ENCODE measurements at places on chromosomes 12 and 14. TPM values are rescaled to one million over a fixed set of nuclear protein-coding genes. Genes with fewer than 3 reads are reported as not detected.
A peak's percentile ranks its signal among the peaks of the same experiment; 100 is the strongest.

The HNF1A gene
- not detected for total RNA-seq

DNA sequence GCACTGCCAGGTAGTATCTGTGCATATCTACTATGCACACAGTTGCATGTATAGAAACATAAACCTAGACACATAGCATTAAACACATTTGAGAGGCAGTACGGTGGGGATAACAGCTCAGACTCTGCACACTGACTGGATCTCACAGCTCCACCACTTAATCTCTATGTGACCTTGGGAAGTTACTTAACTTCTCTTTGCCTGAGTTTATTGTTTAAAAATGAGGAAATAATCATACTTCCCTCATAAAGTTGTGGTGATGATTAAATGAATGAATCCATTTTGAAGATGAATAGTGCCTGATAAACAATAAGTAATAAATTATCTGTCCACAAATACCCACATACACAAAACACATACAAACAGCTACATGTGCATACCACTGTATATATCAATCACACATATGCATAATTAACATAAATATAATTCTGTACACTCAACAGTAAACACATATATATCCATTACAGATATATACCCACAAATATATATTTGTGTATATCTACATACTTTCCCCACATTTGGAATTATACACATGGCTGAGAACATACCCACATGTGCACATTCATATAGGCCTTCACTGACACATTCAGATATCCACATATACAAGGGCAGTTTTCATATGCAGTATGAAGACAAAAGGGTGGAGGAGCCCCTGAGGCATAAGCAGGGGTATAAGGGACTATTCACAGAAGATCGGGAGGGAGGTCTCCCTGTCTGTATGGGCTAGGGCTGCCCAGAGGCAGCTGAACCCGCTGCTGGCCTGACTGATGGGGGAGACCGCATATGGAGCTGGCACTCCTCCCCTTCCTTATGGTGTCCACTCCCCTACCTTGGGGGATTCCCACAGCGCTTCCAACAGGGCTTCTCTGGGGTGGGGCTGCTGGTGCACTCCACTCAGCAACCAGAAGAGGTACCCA lies 5.9 kb downstream of the CDH24 start:
- H3K36me3 ChIP-seq, result peaks cover 7% of the 10 kb centered on the region
- H3K27ac ChIP-seq, result no peak overlapping the region
- peaks cover 19% of the 10 kb centered on the region for H3K4me1 ChIP-seq

The FLRT2 gene
- total RNA-seq, result 15.8 TPM

GRCh38 chr12:5614256-5614655 lies 182.3 kb downstream of the NTF3 start:
- H3K4me1 ChIP-seq, result no peaks in the 10 kb centered on the region
- H3K4me3 ChIP-seq, result no peak overlapping the region
- no peak for DNase-seq
- H3K27me3 ChIP-seq, result no peaks in the 10 kb centered on the region
- no peak overlapping the region for H3K27ac ChIP-seq

DNA sequence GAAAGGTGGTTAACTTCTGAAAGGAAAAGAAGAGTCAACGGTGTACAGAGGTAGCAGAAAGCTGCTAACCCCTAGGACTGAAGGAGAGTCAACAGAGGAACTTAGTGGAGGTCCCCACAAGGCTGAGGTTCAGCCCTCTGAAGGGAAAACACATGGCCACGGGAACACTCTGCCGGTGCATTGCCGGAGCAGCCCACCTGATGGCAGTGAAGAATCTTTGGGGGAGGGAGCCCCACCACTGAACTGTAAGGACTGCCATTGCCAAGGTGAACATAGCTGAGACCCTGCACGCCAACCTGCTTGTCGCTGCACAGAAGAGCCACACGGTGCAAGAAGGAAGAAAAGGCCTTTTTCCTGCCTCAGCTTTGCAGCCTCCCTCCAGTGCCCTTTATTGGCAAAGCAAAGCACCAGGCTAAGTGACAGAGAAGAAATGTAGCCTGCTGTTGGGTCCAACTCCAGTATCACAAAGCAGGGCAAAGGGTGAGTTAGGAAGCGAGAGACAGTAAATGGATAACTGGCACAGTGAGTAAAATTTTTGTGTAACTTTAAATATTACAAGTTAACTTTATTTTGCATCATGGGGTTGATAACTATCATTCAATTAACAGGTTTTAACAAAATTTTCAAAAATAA lies 76.9 kb downstream of the LIN52 start:
- no peak for DNase-seq
- no peaks in the 10 kb centered on the region for H3K36me3 ChIP-seq
- H3K27ac ChIP-seq, result no peak overlapping the region
- no peaks in the 10 kb centered on the region for H3K4me1 ChIP-seq

The EML5 gene
- total RNA-seq, result 0.03 TPM

The SYCP3 gene
- not detected for total RNA-seq

GRCh38 chr12:65955452-65955851 lies 131.2 kb downstream of the HMGA2 start:
- H3K4me3 ChIP-seq, result no peak overlapping the region
- H3K27me3 ChIP-seq, result no peaks in the 10 kb centered on the region

The SLC2A14 gene
- not detected for total RNA-seq

- no peaks in the 10 kb centered on the region for H3K4me1 ChIP-seq
- no peak overlapping the region for H3K27ac ChIP-seq
- no peak overlapping the region for H3K4me3 ChIP-seq
- DNase-seq, result no peak
- H3K36me3 ChIP-seq, result no peaks in the 10 kb centered on the region
Measured at GRCh38 chr12:131482686-131483085, 228.2 kb upstream of the SFSWAP start.

The CCDC88C gene
- total RNA-seq, result not detected

DNA sequence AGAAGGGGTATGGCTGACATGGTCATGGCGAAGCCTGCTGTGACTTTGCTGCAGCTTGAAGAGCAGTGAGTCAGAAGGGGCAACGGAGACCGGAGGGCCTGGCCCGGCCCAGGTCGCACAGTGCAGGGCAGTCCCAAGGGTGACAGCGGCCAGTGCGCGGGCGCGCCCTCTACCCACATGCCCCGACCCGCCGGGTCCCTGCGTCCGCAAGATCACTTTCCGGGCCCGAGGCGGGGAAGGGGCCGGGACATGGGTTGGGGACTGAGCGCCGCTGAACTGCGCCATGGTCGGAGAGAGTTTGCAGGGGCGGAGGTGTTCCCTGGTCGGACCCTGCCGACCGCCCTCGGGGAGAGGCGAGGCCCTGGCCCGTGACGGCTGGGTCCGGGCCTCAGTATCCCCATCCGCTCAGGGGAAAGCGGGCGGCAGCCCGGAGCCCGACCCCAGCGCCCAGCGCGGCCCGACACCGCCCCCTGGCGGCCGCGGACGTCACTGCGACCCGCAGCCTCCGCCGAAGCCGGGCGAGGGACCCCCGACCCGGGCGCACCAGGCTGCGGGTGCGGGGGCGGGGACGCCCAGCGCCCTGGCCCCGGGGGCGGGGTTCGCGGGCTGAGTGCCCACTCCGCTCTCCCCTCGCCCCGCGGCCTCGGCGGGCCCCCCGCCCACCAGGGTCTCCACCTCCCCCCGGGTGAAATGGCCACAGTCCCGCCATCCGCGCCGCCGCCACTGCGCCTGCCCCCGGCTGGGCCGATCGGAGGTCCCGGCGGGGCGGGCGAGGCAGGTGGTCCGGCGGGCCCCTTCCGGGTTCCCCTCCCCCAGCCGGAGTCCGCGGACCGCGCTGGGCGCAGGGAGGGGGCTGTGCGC lies 7.2 kb upstream of the ANKRD9 start:
- peaks cover 13% of the 10 kb centered on the region for H3K4me1 ChIP-seq
- H3K36me3 ChIP-seq, result no peaks in the 10 kb centered on the region
- peak overlapping the region; percentile 68 for H3K4me3 ChIP-seq
- peak; percentile 70 for DNase-seq
- H3K27ac ChIP-seq, result peak overlapping the region; percentile 35

DNA sequence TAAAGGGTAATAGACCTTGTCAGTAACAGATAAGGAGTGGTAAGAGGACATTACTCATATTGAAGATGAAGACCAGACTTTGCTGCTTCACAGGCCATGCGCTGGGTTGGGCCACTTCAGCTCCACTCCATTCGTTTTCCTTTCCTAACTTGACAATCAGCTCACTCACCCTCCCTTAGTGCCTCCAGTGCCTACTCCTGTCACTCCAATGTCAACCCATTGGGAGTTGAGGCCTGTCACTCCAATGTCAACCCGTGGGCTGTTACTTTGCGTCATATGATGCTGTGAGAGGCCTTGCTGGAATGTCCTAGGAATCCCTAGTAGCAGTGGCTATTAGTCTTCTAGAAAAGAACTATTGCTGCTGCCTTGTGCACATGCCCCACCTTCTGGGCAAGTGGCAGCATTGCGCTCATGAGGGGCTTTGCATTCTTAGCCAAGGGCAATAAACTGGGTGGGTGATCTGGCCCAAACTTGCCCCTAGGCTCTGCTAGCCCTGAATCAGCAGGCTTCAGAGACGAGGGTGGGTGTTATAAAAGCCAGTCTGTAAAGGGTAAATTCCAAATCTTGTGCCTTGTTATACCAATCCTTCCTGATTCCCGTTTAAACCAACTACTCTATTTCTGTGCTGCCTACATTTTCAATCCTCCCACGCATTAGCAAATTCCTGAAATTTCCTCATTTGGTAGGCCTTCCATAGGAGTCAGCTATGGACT lies 36.1 kb downstream of the BAZ2A start:
- no peaks in the 10 kb centered on the region for H3K4me1 ChIP-seq
- H3K36me3 ChIP-seq, result peaks cover 85% of the 10 kb centered on the region
- H3K4me3 ChIP-seq, result no peak overlapping the region
- H3K27me3 ChIP-seq, result no peaks in the 10 kb centered on the region
- peak; percentile 68 for DNase-seq
- no peak overlapping the region for H3K27ac ChIP-seq

The LDHB gene
- total RNA-seq, result 805 TPM

The WIF1 gene
- not detected for total RNA-seq

DNA sequence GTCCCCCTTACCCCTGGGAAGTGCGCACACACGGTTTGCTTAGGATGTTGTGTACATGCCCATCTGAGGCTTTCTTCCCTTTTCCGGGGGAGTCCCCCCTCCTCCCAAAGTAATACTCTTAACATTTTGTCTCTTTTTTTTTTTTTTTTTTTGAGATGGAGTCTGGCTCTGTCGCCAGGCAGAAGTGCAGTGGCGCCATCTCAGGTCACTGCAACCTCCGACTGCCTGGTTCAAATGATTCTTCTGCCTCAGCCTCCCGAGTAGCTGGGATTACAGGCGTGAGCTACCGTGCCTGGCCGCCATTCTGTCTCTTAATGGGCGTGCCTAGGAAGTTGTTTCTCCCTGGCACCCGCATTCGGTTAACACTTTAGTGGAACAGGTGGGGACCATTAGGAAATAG lies 4.5 kb upstream of the GMFB start:
- peaks cover 8% of the 10 kb centered on the region for H3K4me1 ChIP-seq
- no peak overlapping the region for H3K4me3 ChIP-seq
- H3K27me3 ChIP-seq, result no peaks in the 10 kb centered on the region
- no peak overlapping the region for H3K27ac ChIP-seq
- peaks cover 5% of the 10 kb centered on the region for H3K36me3 ChIP-seq
- DNase-seq, result no peak

DNA sequence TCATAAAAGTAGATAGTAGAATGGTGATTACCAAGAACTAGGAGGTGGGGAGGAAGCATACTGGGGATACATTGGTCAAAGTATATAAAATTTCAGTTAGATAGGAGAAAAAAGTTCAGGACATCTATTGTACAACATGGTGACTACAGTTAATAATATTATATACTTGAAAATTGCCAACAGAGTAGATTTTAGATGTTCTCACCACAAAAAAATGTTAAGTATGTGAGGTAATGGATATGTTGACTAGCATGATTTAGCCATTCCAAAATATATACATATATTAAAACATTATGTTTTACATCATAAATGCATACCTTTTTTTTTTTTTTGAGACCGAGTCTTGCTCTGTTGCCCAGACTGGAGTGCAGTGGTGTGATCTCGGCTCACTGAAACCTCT lies 31.0 kb downstream of the TMEM116 start:
- H3K4me1 ChIP-seq, result no peaks in the 10 kb centered on the region
- H3K27me3 ChIP-seq, result no peaks in the 10 kb centered on the region
- H3K27ac ChIP-seq, result no peak overlapping the region

GRCh38 chr14:80468331-80469122 lies 257.2 kb upstream of the DIO2 start:
- H3K27ac ChIP-seq, result no peak overlapping the region
- H3K4me3 ChIP-seq, result no peak overlapping the region
- H3K4me1 ChIP-seq, result peaks cover 26% of the 10 kb centered on the region
- H3K27me3 ChIP-seq, result no peaks in the 10 kb centered on the region
- DNase-seq, result no peak

DNA sequence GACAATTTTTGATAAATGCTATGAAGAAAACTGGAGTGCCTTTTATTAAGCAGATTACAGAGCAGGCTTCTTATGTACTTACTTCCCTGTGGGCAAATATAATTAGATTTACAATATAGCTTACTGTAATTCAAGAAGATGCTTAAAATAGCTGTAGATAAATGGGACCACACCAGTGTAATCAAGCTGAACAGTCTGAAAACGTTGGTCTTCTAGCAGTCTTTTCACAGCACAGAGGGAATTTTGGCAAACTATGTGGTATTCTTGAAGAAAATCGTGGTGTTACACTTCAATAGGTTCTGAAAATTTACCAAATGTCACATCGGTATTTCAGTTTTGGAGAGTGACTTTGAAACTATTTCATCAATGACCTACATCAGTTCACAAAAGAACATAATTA lies 47.7 kb downstream of the SLC16A7 start:
- H3K4me1 ChIP-seq, result no peaks in the 10 kb centered on the region
- H3K36me3 ChIP-seq, result no peaks in the 10 kb centered on the region
- H3K27me3 ChIP-seq, result no peaks in the 10 kb centered on the region
- H3K4me3 ChIP-seq, result no peak overlapping the region
- no peak overlapping the region for H3K27ac ChIP-seq

The SLC15A4 gene
- 51.6 TPM for total RNA-seq

The TOMM20L gene
- not detected for total RNA-seq
